Activated CD4-positive, alpha-beta T cell treated with anti-CD3 and anti-CD28 coated beads, Interleukin-2, amount 10 ng/mL, durations not matched to agents 7 days and 5 days (primary cell): ENCODE measurements at places on chromosomes 2 and 18.

DNA sequence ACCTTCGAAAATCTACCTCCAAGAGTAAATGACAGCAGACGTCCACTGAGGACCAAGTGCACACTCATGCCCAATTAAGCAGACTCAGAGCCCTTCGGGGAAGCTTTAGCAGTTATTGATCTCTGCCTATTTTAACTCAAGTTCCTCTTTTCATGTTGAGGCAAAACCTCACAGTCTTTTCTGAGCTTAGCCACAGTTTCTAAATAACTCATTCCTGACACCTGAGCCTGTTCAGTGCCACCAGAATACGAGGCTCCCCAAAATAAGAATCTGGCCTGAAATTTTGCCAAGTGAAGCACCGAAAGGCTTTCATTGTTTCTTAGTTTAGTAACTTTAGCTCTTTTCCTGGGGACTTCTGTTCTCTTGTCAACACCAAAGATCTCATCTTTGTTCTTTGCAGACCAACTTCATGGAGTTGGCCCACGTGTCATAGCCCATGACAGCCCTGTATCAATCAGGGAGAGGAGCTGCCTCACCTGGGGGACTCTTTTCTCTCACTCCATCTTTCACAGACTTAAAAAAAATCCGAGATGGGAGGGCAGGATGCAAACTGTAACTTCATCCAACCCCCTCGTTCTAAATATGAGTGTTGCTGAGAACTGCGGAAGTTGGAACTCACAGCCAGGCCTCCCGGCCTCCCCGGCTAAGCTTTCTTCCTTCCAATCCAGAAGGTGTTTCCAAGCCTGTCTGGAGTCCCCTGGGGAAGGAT, 22.2 kb downstream of the INPP5D start:
- H3K4me1 ChIP-seq = peaks cover 92% of the 10 kb centered on the region
- H3K36me3 ChIP-seq = peaks cover 79% of the 10 kb centered on the region
- DNase-seq = peak; percentile 38
- peak overlapping the region; percentile 60 for H3K4me3 ChIP-seq
- peak overlapping the region; percentile 88 for H3K27ac ChIP-seq

DNA sequence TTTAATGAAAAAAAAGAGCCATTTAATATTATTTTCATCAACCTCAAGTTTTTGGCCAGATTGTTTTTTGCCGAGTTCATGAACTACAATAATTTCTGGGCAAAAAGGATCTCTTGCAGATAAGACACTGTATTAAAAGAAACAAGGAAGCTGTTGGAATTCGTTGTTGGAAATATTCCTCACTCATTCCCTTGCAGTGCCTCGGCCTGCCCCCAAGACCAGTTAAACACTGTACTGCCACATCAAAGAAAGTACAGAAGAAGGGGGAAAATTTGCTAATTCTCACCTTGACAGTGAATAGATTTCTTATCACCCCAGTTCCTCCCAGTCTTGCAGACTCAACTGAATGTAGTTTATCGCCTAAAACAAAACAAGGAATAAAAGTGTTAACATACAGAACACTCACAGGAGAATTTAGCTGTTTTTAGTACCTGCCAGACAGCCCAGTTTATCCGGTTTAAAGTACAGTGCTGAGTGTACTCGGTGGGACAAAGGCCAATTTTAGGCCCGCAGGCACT, 1.2 kb downstream of the IDH1 start:
- DNase-seq = no peak
- peak overlapping the region; percentile 14 for H3K27ac ChIP-seq
- H3K4me1 ChIP-seq = peaks cover 40% of the 10 kb centered on the region
- peak overlapping the region; percentile 92 for H3K4me3 ChIP-seq
- H3K27me3 ChIP-seq = no peaks in the 10 kb centered on the region

DNA sequence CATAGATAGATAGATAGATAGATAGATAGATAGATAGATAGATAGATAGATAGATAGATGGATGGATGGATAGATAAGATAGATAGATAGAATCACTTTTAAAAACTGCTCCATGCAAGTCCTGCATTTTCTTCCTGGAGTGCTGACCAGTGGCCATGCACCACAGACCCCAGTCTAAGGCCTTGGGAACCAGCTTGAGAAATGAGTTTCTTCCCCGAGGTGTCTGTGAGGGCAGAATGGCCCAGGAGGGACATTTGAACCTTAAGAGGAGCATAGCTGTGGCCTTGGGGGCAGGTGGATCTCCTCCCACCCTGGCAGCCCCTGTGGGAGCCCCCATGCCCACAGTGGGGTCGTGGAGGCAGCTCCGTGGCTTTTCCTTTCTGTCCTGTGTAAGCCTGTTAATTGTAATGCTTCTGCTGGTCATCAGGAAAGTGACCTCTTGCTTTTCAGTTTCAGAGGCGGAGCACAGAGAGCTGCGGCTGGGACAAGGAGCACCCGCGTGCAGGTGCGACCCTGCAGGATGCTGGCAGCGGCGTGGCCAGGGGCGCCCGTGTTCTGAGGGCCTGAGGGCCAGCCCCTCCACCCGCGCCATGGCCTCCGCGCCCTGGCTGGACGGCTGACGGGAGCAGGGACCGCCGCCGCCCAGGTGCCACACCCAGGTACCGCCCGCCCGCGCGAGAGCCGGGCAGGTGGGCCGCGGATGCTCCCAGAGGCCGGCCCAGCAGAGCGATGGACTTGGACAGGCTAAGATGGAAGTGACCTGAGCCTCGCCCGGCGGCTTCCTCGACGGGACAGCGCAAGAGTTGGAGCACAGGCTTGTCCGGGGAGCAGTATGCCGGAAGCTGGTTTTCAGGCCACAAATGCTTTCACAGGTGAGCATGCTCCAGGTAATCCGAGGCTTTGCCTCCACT, 168.6 kb downstream of the LDLRAD4 start:
- H3K36me3 ChIP-seq = peaks cover 2% of the 10 kb centered on the region
- DNase-seq = no peak
- H3K27me3 ChIP-seq = no peaks in the 10 kb centered on the region
- H3K4me3 ChIP-seq = no peak overlapping the region

DNA sequence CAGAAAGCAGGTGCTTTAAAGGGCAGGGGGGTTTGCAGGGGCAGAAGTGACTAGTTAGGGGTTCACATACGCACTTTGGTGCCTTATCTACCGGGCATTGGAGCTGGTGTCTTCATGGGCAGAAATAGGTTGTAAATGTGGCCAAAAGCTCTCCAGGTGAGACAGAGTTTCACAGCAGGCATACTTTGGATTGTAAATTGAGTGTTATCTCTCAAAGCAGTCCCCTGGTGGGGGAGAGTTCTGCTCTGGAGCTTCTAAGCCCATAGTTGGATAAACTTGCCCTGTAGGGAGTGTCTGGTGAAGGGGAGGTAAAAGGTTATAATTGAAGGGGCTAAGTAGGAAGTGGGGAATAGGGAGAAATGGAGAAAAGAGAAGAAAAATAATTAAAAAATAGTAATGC, 43.1 kb downstream of the COL4A3 start:
- H3K27ac ChIP-seq = no peak overlapping the region
- DNase-seq = no peak
- no peaks in the 10 kb centered on the region for H3K36me3 ChIP-seq
- peaks cover 3% of the 10 kb centered on the region for H3K27me3 ChIP-seq
- H3K4me1 ChIP-seq = no peaks in the 10 kb centered on the region

GRCh38 chr2:112033600-112033999, 21.5 kb upstream of the TMEM87B start:
- H3K4me3 ChIP-seq = no peak overlapping the region
- DNase-seq = no peak
- H3K27ac ChIP-seq = no peak overlapping the region
- peaks cover 8% of the 10 kb centered on the region for H3K4me1 ChIP-seq
- no peaks in the 10 kb centered on the region for H3K36me3 ChIP-seq
- H3K27me3 ChIP-seq = peaks cover 3% of the 10 kb centered on the region

- no peak overlapping the region for H3K4me3 ChIP-seq
- no peaks in the 10 kb centered on the region for H3K4me1 ChIP-seq
- H3K36me3 ChIP-seq = no peaks in the 10 kb centered on the region
- no peak overlapping the region for H3K27ac ChIP-seq
These were observed 266.3 kb upstream of the LYPD1 start for GRCh38 chr2:132936261-132936660.

DNA sequence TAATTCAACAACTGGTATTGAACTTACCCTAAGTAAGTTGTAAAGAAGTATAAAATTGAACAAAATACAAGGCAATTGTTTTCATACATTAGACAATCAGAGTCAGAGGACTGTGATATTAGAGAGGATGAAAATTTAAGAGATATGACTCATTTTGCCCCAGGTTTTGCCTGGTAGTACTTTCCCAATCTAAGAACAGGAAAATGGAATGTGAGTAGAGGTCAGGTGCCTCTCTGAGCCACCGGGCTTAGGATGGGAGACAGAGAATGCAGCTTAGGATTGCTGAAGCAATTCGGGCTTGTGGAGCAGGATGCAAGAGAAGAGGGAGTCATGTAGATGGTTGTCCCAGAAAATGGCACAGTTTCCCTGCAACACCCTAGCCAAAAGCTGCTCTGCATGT, 219.7 kb upstream of the CHST9 start:
- H3K4me3 ChIP-seq = no peak overlapping the region
- no peak overlapping the region for H3K27ac ChIP-seq
- H3K27me3 ChIP-seq = no peaks in the 10 kb centered on the region
